Spleen (tissue), 13 donors: ENCODE measurements at places on chromosomes 2 and 18. TPM values are rescaled to one million over a fixed set of nuclear protein-coding genes. Genes with fewer than 3 reads are reported as not detected.

FBLN7 gene
- total RNA-seq, result 6.8 TPM

HOXD12 gene
- total RNA-seq, result not detected

PMS1 gene
- total RNA-seq, result 28.6 TPM

CNRIP1 gene
- total RNA-seq, result 20.7 TPM

DNA sequence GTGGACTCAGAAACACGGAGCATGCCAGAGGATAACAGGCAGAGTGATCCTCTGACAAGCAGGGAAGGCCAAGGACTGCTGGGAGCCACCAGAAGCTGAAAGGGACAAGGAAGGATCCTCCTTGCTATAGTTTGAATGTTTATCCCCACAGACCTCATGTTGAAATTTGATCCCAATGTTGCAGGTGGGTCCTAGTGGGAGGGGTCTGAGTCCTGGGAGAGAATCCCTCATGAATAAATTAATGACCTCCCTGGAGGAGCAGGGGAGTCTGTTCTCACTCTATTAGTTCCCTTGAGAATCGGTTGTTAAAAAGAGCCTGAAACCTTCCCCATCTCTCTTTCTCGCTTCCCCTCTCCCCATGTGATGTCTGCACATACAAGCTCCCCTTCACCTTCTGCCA lies 124.4 kb downstream of the FBXO15 start:
- no peaks in the 10 kb centered on the region for H3K36me3 ChIP-seq
- no peak overlapping the region for H3K27ac ChIP-seq
- no peaks in the 10 kb centered on the region for H3K4me1 ChIP-seq
- no peak for DNase-seq
- no peak overlapping the region for H3K4me3 ChIP-seq

- peak; percentile 88 for DNase-seq
- H3K4me3 ChIP-seq, result no peak overlapping the region
- H3K36me3 ChIP-seq, result no peaks in the 10 kb centered on the region
- no peaks in the 10 kb centered on the region for H3K4me1 ChIP-seq
- peaks cover 29% of the 10 kb centered on the region for H3K27me3 ChIP-seq
These were observed 15.9 kb upstream of the ATP6V1B1 start for GRCh38 chr2:70919672-70920366.

GRCh38 chr2:64582774-64583340 lies 58.7 kb downstream of the AFTPH start:
- H3K36me3 ChIP-seq, result peaks cover 89% of the 10 kb centered on the region
- H3K27me3 ChIP-seq, result no peaks in the 10 kb centered on the region
- peaks cover 14% of the 10 kb centered on the region for H3K4me1 ChIP-seq
- H3K27ac ChIP-seq, result no peak overlapping the region
- no peak overlapping the region for H3K4me3 ChIP-seq

GRCh38 chr2:239239607-239240413 lies 161.0 kb downstream of the HDAC4 start:
- peak overlapping the region; percentile 9 for H3K27ac ChIP-seq
- H3K27me3 ChIP-seq, result no peaks in the 10 kb centered on the region
- H3K4me3 ChIP-seq, result no peak overlapping the region
- DNase-seq, result peak; percentile 78
- H3K36me3 ChIP-seq, result no peaks in the 10 kb centered on the region
- peaks cover 12% of the 10 kb centered on the region for H3K4me1 ChIP-seq

GRCh38 chr2:159960414-159960813 lies 102.0 kb downstream of the PLA2R1 start:
- no peak overlapping the region for H3K4me3 ChIP-seq
- H3K27ac ChIP-seq, result no peak overlapping the region
- no peaks in the 10 kb centered on the region for H3K4me1 ChIP-seq
- DNase-seq, result no peak
- no peaks in the 10 kb centered on the region for H3K36me3 ChIP-seq
- H3K27me3 ChIP-seq, result no peaks in the 10 kb centered on the region
